Natural killer cell treated with Interleukin-12 subunit alpha and Interleukin-12 subunit beta and Interleukin-15 and Interleukin-18, amount 100 ng/mL, for 72 hours (primary cell): ENCODE measurements at places on chromosomes 16 and 17. TPM values are rescaled to one million over a fixed set of nuclear protein-coding genes. Genes with fewer than 3 reads are reported as not detected.
A peak's percentile ranks its signal among the peaks of the same experiment; 100 is the strongest.

- DNase-seq, result no peak
These were observed 56.6 kb downstream of the ENGASE start for GRCh38 chr17:79131274-79131635.

KRTAP9-2 gene
- total RNA-seq, result not detected

SPN gene
- total RNA-seq, result 111 TPM

DNA sequence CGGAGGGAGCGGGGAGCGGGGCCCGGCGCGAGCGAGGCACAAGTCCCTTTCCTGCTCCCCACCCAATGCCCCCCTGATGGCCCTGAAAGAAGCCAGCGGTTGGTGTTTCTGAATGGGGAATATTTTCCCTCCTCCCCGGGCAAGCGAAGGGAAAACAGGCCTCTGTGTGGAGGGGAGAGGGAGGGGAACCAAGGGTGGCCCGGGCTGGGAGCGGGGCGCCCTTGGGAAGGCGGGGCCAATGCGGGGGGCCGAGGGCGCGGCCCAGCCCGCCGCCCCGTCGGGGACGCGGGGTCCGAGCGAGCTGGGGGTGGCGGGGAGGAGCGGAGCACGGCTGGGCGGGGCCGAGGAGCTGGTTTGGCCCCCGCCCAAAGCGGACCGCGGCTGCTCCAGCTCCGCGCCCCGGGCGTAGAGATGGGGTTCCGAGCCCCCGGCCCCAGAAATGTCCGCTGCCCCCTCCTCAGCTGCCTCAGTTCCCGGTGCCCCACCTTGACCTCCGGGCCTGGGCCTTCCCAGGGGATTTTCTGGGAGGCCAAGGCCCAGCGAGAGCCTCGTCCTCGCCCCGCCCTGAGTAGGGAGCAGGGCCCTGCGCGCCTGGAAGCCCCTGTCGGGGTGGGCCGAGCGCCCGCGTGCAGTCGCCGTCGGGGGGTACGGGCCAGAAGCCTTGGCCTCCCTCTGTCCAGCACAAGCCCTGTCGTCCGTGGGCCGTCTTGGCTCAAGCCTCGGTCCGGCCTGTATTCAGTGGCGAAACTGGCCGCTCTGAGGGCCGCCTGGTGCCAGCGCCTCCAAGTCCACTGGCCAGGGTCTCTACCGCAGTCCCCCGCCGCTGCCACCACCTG lies 3.9 kb upstream of the HEXIM1 start:
- peak; percentile 61 for DNase-seq

CIBAR2 gene
- total RNA-seq, result not detected

DNA sequence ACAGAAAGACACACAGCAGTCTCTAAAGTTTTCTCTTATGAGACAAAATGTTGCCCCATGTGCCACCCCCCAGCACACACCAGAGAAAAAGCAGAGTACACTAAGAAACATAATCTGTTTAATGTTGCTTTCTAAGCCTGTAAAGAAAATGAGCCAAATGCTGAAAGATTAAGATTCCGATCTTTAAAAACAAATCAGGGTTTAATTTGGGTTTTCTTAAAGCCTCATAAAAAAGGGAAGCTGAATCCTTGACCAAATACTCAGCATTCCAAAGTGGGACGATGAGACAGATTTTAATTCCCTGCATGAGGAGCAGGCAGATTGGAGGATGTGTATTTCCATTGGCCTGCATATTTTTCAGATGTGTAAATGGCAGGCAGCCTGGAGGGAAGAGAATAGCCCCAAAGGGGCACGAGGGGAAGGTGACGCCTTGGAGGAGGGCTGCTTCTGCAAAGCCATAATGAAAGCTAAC lies 118.4 kb downstream of the COPRS start:
- DNase-seq, result no peak

SHISA6 gene
- total RNA-seq, result not detected

CCL18 gene
- not detected for total RNA-seq

GRCh38 chr16:57306676-57307341 lies 22.3 kb upstream of the PLLP start:
- no peak for DNase-seq

- no peak for DNase-seq
These were observed 38.9 kb downstream of the ST3GAL2 start for GRCh38 chr16:70399951-70400350.

- DNase-seq, result no peak
These were observed 34.9 kb downstream of the GTF3C1 start for GRCh38 chr16:27514806-27515205.

- no peak for DNase-seq
These were observed 45.1 kb downstream of the RBFOX3 start for GRCh38 chr17:79565606-79566250.

DNA sequence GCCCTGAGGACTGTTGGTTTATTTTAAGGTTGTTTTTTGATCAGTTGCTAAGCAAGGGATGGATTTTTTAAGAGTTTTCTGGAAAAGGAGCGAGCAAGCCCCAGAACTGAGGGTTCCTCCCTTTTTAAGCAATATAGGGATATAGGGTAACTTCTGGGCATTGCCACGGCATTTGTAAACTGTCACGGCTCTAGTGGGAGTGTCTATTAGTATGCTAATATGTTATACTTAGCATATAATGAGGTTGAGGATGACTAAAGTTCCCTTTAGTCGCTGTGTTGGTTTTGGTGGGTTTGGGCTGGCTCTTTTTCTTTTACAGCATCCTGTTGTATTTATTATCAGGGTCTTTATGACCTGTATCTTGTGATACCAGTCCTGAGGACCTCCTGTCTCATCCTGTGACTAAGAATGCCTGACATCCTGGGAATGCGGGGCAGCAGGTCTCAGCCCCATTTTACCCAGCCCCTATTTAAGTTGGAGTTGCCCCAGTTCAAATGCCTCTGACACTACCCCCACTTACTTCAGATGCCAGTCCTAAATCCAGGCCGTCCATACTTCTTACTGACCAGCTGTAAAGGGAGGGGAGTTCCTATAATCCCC lies 59.4 kb downstream of the MFSD11 start:
- DNase-seq, result no peak

DNA sequence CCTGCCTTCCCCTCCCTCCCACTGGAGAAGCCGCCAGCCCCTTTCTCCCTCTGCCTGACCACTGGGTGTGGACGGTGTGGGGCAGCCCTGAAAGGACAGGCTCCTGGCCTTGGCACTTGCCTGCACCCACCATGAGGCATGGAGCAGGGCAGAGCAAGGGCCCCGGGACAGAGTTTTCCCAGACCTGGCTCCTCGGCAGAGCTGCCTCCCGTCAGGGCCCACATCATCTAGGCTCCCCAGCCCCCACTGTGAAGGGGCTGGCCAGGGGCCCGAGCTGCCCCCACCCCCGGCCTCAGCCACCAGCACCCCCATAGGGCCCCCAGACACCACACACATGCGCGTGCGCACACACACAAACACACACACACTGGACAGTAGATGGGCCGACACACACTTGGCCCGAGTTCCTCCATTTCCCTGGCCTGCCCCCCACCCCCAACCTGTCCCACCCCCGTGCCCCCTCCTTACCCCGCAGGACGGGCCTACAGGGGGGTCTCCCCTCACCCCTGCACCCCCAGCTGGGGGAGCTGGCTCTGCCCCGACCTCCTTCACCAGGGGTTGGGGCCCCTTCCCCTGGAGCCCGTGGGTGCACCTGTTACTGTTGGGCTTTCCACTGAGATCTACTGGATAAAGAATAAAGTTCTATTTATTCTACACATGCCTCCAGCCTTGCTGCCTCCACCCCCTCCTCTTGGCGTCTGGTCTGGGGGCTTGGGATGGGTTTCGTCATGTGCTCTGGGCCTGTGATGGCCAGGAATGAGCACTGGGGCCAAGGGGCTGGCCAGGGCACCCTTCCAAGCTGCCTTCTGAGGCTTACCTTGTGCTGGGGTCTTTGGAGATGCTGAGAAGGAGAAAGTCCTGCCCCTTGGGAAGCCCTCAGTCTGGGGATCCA lies 7.3 kb downstream of the GJD3 start:
- no peak for DNase-seq

GRCh38 chr17:3911271-3912053 lies 4.8 kb downstream of the P2RX1 start:
- DNase-seq, result peak; percentile 77

KRT36 gene
- total RNA-seq, result not detected
